ENCODE measurements at places on chromosomes 16 and 17.

GRCh38 chr16:49461517-49461951 is 87.9 kb downstream of the C16orf78 start:
- no peak for DNase-seq

GRCh38 chr17:78951967-78952551 is 26.9 kb upstream of the TIMP2 start:
- DNase-seq: no peak

GRCh38 chr17:81551458-81552243 is 502 bp downstream of the FAAP100 start:
- no peak for DNase-seq

GRCh38 chr16:56898847-56899246 is 33.1 kb upstream of the HERPUD1 start:
- DNase-seq: no peak

GRCh38 chr16:28298511-28298878 is 6.2 kb downstream of the SBK1 start:
- peak; percentile 39 for DNase-seq

DNA sequence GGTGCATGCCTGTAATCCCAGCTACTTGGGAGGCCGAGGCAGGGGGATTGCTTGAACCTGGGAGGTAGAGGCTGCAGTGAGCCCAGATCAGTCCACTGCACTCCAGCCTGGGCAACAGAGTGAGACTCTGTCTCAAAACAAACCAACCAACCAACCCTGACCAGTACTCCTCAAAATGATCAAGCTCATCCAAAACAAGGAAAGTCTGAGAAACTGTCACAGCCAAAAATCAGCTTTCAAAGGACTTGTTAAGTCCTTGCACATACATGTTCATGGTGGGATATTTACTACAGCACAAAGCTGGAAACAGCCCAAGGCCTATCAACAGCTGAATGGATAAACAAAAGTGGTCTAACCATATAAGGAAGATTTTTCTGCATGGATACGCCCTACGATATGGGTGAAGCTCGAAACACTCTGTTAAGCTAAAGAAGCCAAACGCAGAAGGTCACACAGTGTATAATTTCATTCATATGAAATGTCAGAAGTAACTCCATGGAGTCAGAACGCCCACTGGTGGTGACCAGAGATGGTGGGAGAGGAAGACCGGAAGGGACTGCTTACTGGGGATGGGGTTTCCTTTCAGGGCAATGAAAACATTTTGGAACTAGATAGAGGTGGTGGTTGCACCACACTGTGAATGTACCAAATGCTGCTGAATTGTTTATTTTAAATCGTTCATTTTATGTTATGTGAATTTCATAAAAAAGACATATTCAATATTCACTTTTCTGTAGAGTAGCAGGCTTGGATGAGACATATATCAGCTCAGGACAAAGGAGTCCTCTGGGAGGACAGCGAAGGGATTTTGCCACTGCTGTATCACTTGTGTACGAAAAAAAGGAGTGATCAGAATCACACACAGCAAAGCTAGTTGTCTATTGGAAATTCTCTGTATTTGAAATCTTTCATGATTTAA is 17.7 kb downstream of the CCL17 start:
- DNase-seq: no peak

GRCh38 chr16:73315645-73316044 is 267.7 kb upstream of the ZFHX3 start:
- DNase-seq: no peak

- DNase-seq: no peak
These were observed 691.6 kb downstream of the WWOX start for GRCh38 chr16:78791011-78791410.

GRCh38 chr17:46191322-46192188 is 1.7 kb downstream of the KANSL1 start:
- DNase-seq: peak; percentile 37

DNA sequence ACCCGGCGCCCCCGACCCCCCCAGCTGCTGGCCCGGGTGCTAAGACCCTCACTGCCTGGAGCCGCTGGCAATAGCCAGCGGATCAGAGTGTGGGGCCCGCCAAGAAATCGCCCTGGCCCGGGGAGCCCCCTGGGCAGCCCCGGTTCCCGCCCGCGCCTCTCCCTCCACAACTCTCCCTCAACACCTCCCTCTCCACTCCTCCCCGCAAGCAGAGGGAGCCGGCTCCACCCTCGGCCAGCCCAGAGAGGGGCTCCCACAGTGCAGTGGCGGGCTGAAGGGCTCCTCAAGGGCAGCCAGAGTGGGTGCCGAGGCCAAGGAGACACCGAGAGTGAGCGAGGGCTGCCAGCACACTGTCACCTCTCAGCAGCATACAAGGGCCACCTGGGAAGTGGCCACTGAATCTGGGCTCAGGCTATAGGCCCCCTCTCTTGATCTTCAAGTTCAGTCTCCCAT is 385.5 kb downstream of the SEC14L1 start:
- no peak for DNase-seq

DNA sequence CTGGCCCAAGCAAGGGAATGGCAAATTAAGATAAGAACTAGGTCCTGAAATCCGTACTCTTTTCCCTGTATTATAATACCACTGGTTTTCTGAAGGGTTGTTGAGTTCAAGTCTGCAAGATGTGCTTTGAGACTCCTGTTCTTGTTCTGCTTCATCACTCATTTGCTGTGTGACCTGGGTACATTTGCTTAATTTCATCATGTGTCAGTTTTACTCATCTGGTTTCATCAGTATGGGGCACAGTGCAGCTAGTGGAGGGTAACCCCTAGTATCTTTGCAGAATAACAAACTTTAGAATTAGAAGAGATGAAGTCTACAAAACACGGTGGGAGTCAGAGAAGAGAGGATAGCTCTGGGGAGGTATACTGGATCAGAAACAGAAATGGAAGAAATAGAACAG is 21.9 kb upstream of the EFCAB13 start:
- no peak for DNase-seq

DNA sequence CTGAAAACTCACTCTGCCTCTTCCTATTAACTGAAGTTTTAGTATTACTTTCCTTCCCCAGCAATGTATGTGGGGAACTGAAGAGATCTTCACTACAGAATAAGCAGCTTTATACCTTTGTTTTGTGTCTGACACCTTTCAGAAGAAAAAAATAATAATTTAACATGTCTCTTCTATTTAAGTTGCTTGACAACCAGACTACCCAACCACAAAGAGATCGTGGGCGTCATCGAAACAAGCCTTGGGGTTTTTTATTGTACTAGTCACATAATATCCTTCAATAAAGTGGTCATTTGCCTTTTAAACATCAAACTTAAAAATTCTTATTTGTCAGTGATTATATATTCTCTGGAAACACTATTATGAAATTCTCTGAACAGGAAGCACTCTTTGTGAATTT is 123.7 kb downstream of the CHD9NB start:
- DNase-seq: no peak

GRCh38 chr17:50149417-50150353 is 792 bp downstream of the PPP1R9B start:
- no peak for DNase-seq

DNA sequence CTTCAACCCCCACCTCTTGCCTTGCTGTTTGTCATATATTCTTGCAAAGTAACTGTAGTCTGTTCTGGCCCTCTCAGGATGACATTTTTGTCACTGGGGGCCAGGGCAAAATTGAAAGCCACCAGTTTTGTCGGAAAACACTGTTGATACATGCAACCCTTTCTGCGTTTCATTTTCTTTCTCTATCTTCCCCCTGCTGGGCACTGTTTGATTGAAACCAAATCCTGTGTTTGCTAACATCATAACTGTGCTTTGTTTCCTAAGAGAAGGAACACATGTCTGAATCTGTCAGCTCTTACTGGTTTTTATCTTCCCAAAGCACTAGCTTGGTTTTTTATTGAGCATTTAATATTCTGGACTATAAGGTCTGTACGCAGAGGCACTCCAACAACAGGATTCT is 11.7 kb upstream of the CPPED1 start:
- no peak for DNase-seq

DNA sequence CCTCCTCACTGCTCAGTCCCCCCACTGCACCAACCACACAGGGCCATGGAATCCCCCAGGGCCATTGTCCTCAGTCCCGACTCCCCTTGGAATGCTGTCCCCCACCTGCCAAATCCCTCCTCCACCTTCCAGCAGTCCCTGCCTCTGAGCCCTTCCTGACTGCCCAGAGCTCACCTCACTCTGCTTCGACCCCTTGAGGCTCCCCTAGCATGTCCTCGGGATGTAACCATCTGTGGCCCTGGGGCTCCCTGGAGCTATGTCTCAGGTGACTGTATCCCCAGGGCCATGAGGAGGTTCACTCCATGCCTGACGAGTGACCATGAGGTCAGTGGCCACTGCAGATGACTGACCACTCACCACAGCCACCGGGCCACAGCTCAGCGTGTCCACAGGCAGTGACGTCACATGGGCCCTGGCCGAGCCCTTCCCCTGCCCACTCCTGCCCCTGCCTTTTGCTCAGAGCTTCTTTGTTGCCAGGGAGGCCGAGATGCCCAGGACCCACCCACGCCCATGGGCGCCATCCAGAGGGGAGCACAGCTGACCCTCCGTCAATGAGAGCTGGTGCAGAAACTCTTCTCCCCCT is 7.7 kb upstream of the PIEZO1 start:
- DNase-seq: no peak

DNA sequence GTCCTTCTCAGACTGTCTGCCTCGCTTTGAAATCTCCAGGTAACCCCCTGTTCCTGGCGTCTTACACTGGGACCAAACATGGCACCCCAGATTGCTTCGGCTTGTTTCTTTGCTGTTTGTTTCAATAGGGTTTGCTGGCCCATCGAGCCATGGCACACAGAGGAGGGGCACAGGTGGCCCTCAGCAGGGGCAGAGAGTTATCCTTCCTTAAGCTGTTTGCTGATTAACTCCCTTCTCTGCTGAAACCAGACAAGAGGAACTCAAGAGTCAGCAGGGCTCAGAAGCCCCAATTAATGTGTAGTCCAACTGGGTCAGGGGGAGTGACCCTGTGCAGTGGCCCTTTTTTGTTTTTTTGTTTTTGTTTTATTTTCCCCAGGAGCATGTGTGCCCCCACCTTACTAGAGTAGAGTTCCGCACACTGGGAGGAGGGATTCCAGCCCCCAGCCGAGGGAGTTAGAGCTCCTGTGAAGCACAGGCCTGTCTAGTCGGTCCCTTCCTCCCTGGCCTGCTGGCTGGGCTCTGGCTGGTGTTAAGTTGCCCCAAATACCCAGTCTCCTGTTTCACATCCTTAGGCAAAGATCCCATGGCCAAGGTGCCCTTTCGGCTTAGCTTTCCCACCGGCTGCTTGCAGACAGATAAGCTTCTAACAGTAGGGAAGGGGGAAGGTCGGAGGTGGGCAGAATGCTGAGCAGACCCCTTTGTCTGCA is 39.3 kb downstream of the YPEL2 start:
- no peak for DNase-seq

GRCh38 chr16:4217204-4218131 is 24.4 kb downstream of the SRL start:
- DNase-seq: peak; percentile 75

DNA sequence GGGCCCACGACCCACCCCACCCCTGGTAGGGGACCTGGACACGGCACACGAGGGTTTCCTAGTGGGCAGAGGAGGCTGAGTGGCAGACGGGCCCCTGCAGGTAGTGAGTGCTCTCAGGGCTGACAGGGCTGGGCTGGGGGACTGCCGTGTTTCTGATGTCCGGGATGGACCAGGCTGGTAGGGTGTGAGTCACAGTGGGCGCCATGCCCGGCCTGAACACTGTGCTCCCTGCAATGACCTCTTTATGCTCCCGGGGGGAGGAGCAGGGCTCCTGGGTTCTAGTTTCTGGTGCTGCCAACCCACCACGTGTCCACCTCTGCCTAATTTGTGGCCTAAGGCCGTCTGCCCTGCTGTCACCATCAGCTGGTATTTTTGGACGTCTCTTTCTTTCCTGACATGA is 26.3 kb downstream of the ARHGAP23 start:
- DNase-seq: peak; percentile 36

- no peak for DNase-seq
These were observed 622.2 kb downstream of the TOX3 start for GRCh38 chr16:51924744-51925143.

DNA sequence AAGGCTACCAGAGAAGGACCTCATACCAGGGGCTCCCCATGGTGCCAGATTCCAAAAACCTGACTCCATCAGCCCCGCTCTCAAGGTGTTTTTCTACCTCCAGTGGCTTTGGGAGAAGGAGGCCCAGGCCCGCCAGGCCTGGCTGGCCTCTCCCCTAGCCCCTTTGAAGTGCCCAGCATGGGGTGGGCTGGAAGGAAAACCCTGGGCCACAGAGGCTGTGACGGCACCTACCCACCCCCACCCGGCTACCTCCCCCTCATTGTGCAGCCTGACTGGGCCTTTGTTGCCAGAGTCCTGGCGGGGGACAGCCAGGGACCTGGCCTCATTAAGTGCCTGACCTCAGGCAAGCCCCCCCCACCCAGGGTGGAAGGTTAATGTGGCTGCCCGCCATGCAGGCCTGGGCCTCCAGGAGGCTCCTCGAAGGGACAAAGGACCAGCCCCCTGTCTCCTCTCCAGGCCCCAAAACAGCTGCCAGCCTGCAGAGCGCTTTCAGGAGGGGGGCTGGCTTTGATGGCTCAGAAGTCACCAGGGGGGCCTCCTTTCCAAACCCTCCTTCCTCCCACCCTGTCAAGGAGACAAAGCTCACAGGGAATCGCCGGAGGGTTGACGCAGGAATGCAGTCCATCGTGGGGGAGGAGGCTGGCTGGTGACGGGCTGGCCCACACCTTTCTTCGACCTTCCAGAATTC is 159.4 kb downstream of the ZNF423 start:
- DNase-seq: no peak

GRCh38 chr16:24488045-24488444 is 51.3 kb upstream of the RBBP6 start:
- DNase-seq: no peak

DNA sequence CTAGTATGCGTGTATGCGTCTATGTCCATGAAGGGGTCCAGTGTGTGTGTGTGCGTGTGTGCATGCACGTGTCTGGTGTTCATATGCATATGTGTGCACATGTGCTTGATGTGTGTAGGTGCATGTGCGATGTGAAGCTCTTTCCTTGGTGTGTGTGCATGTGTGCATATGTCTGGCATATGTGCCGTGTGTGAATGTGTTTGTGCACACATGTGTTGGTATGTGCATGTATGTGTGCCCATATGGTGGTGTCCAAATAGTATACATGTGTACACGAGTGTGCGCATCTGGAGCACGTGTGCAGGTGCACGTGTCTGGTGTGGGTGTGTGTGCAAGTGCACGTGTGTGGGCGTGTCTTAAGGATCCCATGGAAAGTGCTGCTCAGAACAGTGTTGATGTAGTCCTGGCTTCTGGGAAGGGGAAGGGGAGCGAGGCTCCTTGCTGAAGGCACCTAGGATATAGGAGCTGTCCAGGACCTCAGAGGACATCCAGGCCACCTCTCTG is 17.0 kb downstream of the CACNA1G start:
- DNase-seq: no peak

- DNase-seq: no peak
These were observed 17.7 kb downstream of the GFOD2 start for GRCh38 chr16:67701420-67701819.

GRCh38 chr17:8463099-8463498 is 27.4 kb downstream of the NDEL1 start:
- no peak for DNase-seq

GRCh38 chr17:28379814-28380801 is 8.6 kb downstream of the SARM1 start:
- peak; percentile 97 for DNase-seq
